ENCODE measurements at places on chromosomes 1 and 21. TPM values are rescaled to one million over a fixed set of nuclear protein-coding genes. Genes with fewer than 3 reads are reported as not detected.

DNA sequence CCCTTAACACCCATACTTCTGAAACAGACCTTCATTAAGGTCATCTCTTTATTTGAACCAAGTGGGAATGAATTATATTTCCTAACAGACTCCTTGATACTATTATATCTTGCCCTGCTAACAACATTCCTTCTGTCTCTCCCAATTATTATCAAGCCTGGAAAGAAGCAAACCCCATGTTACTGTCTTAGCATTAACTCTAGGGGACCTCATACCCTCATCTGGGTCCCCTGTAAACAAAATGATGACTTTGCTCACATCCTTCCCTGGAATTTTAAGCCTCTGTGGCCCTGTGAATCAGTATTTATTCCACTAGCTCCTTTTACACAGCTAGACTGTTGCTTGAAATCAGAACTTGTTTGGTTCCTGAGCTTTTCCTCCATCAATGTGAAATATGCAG, 38.3 kb upstream of the BCL10 start:
- H3K27me3 ChIP-seq, result no peaks in the 10 kb centered on the region
- no peak overlapping the region for H3K4me3 ChIP-seq
- peaks cover 34% of the 10 kb centered on the region for H3K36me3 ChIP-seq
- H3K27ac ChIP-seq, result peak overlapping the region; percentile 97

GRCh38 chr21:25509862-25510261, 97.4 kb downstream of the MRPL39 start:
- no peaks in the 10 kb centered on the region for H3K36me3 ChIP-seq
- no peak for DNase-seq
- no peaks in the 10 kb centered on the region for H3K27me3 ChIP-seq
- H3K4me1 ChIP-seq, result peaks cover 10% of the 10 kb centered on the region
- H3K27ac ChIP-seq, result no peak overlapping the region
- no peak overlapping the region for H3K4me3 ChIP-seq

DNA sequence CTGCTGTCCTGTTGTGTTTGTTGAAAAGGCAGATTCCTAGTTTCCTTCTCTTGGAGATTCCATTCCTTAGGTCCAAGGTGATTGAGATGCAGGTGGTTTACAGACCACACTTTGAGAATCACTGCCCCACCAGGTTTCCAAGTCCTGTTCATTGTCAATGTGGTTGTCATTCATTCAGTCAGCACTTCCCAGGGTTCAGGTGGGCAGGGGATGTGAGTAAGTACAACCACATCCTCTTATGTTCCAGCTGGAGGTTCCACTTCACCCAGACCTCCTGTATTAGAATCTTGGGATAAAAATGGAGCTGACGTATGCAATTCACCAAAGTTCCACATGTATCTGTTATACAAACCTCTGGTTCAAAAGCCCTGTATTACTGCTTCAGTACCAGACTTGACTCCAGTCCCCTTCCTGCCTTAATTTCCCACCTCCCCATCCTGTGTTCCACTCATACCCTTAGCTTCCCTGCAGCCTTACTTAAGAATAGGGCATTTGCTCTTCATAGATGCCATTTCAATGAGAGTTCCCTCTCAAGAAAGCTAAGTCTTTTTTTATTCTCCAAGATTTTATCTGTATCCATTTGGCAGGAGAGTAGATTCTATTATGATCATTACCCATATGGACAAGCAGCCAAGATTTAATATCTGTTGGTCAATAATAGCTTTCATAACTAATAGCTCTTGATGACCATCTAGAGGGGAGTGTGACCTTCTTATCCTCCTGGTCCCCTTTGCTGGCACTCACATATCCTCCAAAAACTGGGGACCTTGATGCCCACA, 46.0 kb upstream of the CAMK1G start:
- no peak for DNase-seq
- no peak overlapping the region for H3K4me3 ChIP-seq
- H3K4me1 ChIP-seq, result no peaks in the 10 kb centered on the region

DNA sequence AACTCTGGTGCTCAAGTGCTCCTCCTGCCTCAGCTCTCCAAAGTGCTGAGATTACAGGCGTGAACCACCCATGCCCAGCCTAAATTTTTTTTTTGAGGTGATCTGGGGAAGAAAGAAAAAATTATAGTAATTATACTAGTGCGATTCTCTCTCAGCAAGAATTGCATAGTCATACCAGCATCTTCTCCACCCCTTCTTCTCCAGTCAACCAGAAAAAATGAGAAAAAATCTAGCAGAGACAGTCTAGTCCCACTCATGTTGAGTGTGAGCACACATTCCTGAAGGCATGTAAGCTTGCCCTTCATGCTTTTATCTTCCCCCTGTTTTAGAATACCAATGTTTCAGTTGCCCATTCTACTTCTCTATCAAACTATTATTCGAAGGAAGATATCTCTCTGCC, 207.6 kb downstream of the S1PR1 start:
- no peak overlapping the region for H3K4me3 ChIP-seq
- no peaks in the 10 kb centered on the region for H3K27me3 ChIP-seq
- H3K4me1 ChIP-seq, result no peaks in the 10 kb centered on the region
- H3K36me3 ChIP-seq, result no peaks in the 10 kb centered on the region
- DNase-seq, result no peak
- H3K27ac ChIP-seq, result no peak overlapping the region

DNA sequence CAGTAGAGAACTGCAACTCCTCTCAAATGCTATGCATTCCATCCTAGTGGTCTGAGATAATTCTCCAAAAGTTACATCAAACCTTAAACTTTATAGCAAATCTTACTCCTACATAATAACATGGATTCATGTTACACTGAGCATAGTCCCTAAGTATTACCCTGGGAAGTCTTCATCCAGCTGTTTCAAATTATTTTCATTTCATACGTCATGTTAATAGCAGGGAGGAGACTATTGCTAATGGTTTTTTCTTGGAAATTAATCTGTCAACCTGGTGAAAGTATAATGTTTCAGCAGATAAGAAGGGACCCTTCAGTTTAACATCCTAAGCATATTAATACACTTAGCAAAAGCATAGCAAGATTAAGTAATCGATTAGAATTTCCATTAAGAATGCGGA, 318.1 kb downstream of the USP25 start:
- H3K27me3 ChIP-seq, result no peaks in the 10 kb centered on the region
- peaks cover 7% of the 10 kb centered on the region for H3K4me1 ChIP-seq
- H3K27ac ChIP-seq, result no peak overlapping the region
- no peaks in the 10 kb centered on the region for H3K36me3 ChIP-seq
- no peak overlapping the region for H3K4me3 ChIP-seq

GRCh38 chr1:203627398-203627797, 766 bp downstream of the ATP2B4 start:
- DNase-seq, result peak; percentile 35
- H3K4me3 ChIP-seq, result peak overlapping the region; percentile 92
- no peaks in the 10 kb centered on the region for H3K27me3 ChIP-seq
- H3K36me3 ChIP-seq, result peaks cover 9% of the 10 kb centered on the region

DNA sequence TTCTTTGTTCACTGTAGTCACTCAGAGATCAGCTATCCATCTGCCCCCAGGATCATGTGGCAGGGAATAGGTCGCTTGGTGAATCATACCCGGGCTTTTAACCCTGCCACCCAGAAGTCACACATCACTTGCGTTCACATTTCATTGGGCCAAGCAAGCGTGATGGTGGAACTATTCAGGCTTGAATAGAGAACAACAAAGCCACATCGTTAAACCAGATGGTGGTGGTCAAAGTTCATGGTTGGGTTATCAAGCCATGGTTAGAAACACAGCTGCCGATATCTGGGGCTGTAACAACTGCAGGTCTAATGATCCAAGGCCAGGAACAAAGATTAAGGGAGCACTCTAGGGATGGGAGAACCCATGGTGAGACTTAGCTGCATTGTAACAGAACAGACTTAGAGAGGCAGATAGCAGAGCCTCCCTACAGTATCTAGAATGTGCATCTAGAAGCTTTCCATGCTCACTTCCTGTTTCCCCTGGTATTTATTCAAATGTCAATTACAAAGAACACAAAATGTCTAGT, 40.0 kb upstream of the PTPRC start:
- no peaks in the 10 kb centered on the region for H3K27me3 ChIP-seq
- peak; percentile 53 for DNase-seq
- no peak overlapping the region for H3K4me3 ChIP-seq
- H3K4me1 ChIP-seq, result peaks cover 9% of the 10 kb centered on the region

GRCh38 chr21:28380241-28380640, 612.4 kb downstream of the LTN1 start:
- H3K36me3 ChIP-seq, result no peaks in the 10 kb centered on the region
- H3K27me3 ChIP-seq, result no peaks in the 10 kb centered on the region
- H3K27ac ChIP-seq, result no peak overlapping the region
- H3K4me1 ChIP-seq, result peaks cover 10% of the 10 kb centered on the region

DNA sequence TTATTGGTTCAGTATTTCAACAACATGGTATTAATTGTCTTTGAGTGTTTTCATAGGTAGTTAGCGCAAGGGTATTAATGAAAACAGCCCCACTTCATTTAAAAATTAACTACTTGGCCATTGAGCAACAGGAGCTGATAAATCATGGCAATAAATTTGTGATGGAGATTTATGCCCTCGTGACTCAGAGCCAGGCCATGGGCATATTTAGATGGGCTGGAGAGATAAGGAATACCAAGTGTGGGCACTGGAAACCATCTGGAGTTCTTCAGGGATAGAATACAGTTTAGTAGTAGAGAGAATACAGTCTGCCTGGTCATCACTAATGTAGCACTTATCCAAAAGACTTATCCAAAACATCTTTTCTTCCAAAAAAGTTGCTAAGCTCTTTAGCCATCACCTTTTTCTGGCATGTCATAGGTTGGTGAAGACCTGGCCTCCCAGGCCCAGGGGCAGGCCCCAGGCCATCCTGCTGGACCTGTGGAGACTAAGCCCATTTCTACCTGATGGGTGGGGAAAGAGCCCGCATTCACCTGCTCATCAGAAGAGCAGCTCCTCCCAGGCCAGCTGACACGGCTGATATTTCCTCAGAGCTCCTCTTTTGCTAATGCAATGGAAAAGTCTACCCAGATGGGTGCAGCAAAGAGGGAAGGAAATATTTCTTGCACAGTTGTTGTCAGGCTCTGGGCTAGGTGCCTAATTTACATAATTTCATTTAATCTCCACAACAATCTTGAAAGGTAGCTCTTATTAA, 238.0 kb downstream of the TM2D1 start:
- H3K27ac ChIP-seq, result no peak overlapping the region
- peak; percentile 49 for DNase-seq
- H3K4me1 ChIP-seq, result no peaks in the 10 kb centered on the region
- no peaks in the 10 kb centered on the region for H3K27me3 ChIP-seq
- no peaks in the 10 kb centered on the region for H3K36me3 ChIP-seq

GRCh38 chr1:157639800-157640199, 41.9 kb upstream of the FCRL4 start:
- H3K36me3 ChIP-seq, result no peaks in the 10 kb centered on the region
- H3K27ac ChIP-seq, result no peak overlapping the region
- H3K4me3 ChIP-seq, result no peak overlapping the region
- H3K27me3 ChIP-seq, result no peaks in the 10 kb centered on the region
- H3K4me1 ChIP-seq, result no peaks in the 10 kb centered on the region

DNA sequence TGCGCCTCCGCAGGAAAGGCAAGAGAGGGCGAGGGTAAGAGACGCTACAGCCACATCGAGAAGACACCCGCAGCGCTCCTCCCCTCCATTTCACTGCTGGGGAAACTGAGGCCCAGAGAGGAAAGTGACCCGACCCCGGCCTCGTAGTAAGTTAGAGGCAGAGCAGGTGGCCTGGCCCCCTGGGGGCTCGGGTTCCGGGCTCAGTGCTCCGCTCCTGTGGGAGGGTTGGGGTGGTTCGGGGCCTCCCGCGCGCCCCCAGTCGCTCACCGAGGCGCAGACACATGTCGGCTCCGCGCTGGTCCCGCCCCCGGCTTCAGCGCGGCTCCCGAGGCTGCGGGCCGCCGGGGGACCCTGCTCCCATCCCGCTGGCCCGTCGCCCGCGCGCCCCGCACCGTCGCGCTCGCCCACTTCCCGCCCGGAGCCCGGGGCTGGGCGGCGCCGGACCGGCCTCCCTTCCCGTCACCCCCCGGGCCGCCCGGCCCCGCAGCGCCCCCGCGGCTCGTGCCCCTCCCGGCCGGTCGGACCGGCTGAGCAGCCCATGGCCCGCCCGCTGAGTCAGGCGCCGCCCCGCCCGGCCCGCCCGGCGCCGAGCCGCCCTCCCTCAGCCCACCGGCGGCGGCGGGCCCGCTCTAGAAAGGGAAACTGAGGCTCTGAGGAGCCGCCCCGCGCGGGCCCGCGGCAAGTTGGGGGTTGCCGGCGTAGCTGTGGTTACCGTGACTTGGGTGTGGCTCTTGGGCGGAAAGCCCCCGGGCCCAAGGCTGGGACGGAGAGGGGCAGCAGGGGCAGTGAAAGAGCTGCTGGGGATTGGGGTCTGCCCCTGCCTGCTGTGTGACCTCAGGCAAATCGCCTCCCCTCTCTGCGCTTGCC, at the start of gene TMEM54:
TSS of gene TMEM54 (minus strand) at position 434 of the 867 bp plus-strand sequence. CDS start at position 283, 151 bp downstream.
- peak within 1 kb of the TSS; percentile 70 for H3K4me3 ChIP-seq
- DNase-seq, result peak; percentile 97
- peaks cover 5% of the 10 kb centered on the region for H3K4me1 ChIP-seq
- H3K27ac ChIP-seq, result no peak within 1 kb of the TSS

- H3K27me3 ChIP-seq, result no peaks in the 10 kb centered on the region
- no peak overlapping the region for H3K4me3 ChIP-seq
- no peaks in the 10 kb centered on the region for H3K36me3 ChIP-seq
- no peak for DNase-seq
These were observed 6.7 kb upstream of the SLC9A1 start for GRCh38 chr1:27161594-27161993.

- DNase-seq, result no peak
- H3K4me1 ChIP-seq, result no peaks in the 10 kb centered on the region
- no peak overlapping the region for H3K4me3 ChIP-seq
These were observed 132.5 kb upstream of the DPT start for GRCh38 chr1:168861421-168862004.

DNA sequence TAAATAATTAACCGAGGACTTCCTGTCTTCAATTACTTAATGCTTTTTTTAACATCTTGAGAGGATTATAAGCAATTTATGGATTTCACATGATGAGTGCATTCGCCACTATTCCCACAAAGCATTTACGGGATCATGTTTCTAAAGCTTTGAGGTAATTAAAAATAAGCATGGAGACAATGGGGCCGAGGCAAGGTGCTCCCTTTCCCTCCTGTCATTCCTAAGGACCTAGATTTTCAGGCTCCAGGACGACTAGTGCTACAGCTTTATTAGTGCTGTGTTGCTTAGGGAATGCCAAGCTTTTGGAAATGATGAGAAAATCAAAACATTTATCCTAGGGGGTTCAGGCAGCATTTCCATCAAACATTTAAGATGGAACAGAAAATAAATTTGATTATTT, 209.2 kb downstream of the KCTD3 start:
- no peaks in the 10 kb centered on the region for H3K27me3 ChIP-seq
- H3K27ac ChIP-seq, result no peak overlapping the region
- H3K36me3 ChIP-seq, result no peaks in the 10 kb centered on the region
- DNase-seq, result no peak
- H3K4me1 ChIP-seq, result no peaks in the 10 kb centered on the region

GRCh38 chr1:58773406-58773840, 10.4 kb downstream of the JUN start:
- no peaks in the 10 kb centered on the region for H3K27me3 ChIP-seq
- H3K36me3 ChIP-seq, result no peaks in the 10 kb centered on the region

The ATG4C gene
- 9.4 TPM for total RNA-seq

The RNU1-3 gene
- under 0.01 TPM for total RNA-seq

The RBBP5 gene
- 19.5 TPM for total RNA-seq

The BRDT gene
- total RNA-seq, result not detected

Measured in osteoblast (primary cell).